KBM-7 (cell line): ENCODE measurements at places on chromosomes 16 and 17.

GRCh38 chr16:75025761-75026160 lies 26.9 kb downstream of the ZNRF1 start:
- no peak for DNase-seq

DNA sequence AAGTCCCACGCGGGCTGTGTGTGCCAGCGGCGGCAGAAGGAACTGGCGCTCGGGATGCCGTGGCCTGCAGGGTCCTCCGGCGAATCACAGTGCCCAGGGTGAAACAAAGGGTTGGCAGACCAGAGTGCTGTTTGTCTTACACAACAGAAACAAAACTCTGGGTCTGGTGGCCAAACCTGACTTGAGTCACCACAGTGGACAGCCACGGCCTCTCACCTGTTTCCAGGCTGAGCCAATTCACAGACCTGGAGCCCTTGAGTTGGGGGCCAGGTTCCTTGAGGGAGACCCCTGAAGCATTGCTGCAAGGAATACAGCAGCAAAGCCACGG lies 2.1 kb upstream of the CHMP6 start:
- DNase-seq = no peak

GRCh38 chr17:66165537-66166123 lies 26.3 kb downstream of the CEP112 start:
- peak; percentile 48 for DNase-seq

DNA sequence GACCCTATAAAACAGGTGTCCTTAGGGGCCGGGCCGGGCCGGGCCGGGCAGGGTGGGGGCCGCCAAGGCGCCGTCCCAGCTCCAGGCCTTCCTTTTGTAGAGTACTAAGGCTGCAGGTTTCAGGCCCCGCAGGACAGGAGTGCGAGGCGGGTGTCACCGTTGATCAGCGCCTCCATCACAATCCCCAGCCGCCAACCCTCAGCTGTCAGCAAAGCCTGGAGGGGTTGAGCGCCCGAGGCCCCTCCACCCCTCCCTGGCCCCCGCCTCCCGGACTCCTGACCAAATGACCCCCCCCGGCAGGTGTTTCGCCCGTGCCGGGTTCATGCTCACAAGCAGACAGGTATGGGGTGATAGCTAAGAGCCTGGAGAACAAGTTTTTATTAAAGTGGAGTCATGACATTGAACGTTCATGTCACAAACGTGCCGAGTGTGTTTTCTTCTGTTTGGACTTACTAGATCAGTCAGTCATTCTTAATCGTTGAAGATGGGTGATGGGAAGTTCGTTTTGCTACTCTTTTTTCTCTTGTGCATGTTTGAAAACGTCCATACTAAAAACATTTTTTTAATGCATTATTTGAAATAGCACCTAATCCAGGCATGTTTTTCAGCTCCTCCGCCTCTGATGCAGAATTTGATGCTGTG lies 534 bp downstream of the ARL2BP start:
- DNase-seq = no peak

- no peak for DNase-seq
Measured at GRCh38 chr17:80731323-80731722, 186.7 kb downstream of the RPTOR start.

DNA sequence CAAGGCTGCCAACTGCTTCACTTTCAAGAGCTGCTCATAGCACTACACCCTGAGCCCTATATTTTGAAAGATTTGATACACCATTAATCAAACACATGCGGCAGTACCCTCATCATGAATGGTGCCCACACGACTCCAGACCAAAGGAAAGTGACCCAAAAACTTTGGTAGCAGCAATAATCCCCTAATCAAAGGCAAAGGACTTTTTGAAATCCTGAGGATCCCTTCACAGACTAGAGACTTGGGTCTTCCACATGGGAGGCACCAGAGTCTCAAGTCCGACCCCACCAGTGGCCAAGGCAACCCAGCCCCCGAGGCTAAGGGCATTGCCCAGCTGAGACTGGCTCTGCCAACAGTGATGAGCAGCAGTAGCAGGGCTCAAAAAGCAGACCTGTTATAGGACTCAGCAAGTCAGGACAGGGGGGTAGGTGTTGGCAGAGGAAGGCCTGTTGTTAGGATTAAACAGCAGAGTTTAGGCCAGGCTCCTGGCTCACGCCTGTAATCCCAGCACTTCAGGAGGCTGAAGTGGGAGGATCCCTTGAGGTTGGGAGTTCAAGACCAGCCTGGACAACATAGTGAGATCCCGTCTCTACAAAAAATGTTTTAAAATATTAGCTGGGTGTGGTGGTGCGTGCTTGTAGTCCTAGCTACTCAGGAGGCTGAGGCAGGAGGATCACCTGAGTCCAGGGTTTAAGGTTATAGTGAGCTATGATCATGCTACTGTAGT lies 3.2 kb downstream of the TRIM25 start:
- no peak for DNase-seq

DNA sequence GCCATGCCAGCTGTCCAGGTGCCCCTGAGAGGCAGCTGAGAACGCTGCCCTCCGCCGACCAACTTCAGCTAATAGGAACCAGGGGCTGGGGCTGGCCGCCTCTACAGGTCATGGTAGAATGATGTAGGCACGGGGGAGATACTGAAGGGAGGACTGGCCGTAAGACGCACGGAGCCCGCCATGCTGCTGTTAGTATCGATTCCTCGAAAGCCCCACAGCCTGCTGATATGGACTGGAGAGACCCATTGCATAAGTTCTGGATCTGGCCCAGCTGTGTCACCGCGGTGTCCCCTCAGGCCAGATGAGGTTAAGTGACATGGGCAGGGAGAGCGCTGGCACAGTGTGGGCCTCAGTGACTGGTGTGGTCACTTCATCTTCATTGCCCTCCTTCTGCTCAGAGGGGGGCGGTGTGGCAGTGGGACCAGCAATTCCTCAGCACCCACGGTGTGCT lies 75.6 kb downstream of the AMFR start:
- no peak for DNase-seq

- DNase-seq = no peak
Measured at GRCh38 chr16:86428729-86429517, 81.4 kb upstream of the FOXF1 start.

DNA sequence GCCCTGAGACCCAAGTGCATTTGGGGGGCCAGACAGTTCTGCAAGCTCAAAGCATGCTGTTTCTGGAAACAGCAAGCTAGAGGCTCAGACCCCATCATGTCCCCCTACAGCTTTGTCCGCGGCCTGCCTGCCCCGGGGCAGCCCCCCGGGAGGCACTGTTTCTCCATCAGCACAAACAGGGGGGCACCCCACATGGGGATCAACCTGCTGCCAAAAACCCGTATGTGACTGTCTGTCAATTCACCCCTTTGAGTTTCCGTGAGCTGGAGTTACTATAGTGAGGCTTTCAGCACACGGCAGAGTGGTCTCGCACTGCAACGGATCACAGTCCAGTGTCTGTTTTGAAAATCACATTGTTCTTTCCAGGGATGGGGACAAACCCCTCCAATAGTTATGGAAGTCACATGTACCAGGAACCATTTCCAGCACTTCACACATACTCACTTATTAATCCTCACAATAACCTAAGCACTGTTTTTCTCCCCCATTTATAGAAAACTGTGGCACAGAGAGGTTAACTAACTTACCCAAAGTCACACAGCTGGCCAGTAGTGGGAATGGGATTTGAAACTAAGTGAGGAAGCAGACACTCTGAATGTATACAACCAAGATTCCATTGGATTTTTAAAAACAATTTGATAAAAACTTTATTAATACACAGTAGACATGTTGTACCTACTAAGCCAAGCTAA lies 269.0 kb downstream of the C16orf95 start:
- DNase-seq = no peak

GRCh38 chr16:29705030-29705429 lies 26.1 kb downstream of the QPRT start:
- no peak for DNase-seq

GRCh38 chr17:77869041-77869599 lies 89.4 kb upstream of the TNRC6C start:
- no peak for DNase-seq

GRCh38 chr17:5758651-5759050 lies 174.3 kb upstream of the NLRP1 start:
- DNase-seq = no peak

DNA sequence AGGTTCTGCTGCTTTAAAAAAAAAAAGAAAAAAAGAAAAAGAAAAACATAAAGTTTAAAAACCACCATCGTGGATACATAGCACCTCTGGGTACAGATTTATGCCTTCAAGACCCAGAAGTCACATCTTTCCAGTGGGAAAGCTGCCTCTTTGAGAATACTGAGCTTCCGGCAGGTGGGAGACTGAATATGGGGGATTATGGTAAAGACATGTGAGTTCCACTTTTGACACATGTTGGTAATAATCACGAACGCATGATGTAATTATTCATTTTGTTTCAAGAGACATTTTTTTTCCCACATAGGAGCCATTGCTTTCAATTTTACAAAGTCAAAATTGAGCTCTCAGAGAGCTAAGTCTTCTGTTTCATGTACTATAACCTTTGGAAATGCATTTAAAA lies 229.7 kb upstream of the CDH5 start:
- DNase-seq = no peak

GRCh38 chr16:86198206-86199118 lies 299.5 kb downstream of the IRF8 start:
- DNase-seq = no peak

- peak; percentile 58 for DNase-seq
Measured at GRCh38 chr17:17568772-17569195, 22.7 kb downstream of the PEMT start.

GRCh38 chr17:45251931-45252330 lies 10.0 kb downstream of the SPATA32 start:
- no peak for DNase-seq

- no peak for DNase-seq
Measured at GRCh38 chr16:468068-468821, 42.8 kb downstream of the RAB11FIP3 start.

DNA sequence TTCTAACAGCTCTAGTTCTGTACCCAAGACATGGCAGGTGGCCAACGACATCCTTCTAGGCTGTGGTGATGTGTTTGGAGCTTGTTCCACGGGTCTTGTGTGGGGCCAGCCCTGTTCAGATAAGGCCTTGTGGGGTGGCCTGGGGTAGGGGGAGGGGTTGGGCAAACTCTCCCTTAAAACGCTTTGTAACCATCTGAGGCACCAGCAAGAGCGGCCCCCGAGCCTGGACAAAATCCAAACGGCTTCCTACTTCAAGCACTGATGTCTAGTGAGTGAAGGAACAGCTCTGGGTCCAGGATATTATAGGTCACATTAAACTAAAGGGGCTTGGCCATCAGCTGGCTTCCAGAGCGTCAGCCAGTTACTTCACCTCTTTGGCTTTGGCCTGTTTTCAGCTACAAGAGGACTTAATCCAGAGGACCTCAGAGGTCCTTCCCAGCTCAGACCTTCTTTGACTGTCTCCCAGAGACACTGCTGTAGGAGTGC lies 11.9 kb downstream of the SERPINF1 start:
- DNase-seq = no peak

DNA sequence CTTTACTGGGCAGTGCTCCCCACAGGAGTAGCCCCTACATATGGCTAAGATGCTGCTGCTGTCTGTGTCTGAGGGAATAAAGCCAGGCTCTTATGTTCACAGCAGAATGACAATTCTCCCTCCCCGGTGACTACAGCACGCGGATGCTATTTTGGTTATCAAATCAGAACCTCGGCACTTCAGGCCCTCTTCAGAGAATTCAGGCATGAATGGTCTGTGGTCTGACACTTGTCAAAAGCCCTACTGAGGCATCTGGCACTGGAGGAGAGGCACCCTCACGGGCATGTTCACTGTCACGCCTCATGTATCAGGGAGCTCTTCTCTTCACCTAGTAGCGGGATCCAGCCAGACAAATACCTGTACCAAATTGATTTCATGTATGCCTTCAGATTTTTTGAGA lies 30.4 kb downstream of the KIAA0513 start:
- no peak for DNase-seq

GRCh38 chr16:79097166-79097565 lies 503.4 kb downstream of the MAF start:
- DNase-seq = no peak

DNA sequence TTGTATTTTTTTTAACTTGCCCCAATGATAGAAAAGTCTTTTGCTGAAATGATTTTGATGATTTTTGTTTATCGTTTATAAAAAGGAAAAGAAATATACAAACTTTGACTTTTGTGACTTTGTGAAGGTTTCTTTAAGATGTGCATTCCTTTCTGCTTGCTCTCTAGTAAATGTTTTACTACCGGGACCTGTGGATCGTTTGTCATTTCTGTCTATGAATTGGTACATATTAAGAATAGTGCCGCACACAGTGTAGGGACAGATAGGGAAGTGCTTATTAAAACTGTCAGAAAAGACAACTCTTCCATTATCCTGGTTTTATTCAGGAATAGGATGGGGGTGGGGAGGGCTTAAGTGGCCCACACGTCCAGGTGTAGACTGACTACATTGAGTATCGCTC lies 8.1 kb upstream of the PSMC5 start:
- DNase-seq = no peak

DNA sequence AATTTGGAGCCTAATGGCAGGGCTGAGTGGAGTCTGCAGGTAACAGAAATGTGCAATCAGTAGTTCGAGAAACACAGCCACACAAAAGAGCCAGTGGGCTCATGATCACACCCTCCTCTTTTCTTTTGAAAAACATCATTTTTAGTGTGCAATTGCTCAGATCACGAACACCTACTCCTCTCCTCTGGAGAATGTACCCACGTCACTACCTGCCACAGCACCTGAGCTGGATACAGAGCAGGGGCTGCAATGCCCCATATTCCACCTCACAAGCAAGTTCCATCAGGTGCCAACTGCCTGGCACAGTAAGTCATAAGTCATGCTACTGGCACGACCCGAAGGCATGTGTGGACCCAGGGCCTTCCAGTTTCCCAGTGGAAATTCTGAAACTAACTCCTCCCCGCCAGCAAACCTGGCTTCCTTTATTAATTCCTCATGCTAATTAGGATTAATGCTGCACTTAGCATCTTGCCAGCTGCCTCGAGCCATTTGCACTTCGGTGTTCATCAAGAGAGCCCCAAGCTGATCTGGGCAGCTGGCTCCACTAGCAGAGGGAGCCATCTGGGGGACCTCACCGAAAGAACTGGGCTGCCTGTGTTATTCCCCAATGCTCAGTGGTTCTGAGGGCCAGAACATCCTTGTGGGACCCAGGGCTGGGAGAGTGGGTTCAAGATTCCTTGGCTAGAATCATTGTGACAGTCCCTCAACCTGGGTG lies 2.4 kb downstream of the CACNG4 start:
- DNase-seq = no peak

DNA sequence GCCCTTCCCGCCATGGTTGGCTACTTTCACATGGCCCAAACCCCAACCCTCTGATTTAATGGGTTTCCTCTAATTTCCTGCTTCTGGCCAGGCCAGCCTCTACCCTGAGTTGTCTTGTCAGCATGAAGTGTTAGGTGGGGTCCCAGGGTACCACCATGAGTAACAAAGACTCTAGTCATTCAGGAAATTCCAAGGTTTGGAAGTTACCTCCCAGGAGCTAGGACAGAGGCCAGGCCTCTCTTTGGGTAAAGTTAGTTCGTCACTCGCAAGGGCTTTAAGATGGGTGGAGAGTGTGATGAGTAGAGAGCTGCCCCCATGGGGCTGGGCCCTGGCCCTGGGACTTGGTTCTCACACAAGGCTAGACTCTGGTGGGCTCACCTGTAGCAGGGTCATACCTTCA lies 54.6 kb downstream of the PLD6 start:
- DNase-seq = no peak
